ENCODE measurements at places on chromosomes 3 and 15.

DNA sequence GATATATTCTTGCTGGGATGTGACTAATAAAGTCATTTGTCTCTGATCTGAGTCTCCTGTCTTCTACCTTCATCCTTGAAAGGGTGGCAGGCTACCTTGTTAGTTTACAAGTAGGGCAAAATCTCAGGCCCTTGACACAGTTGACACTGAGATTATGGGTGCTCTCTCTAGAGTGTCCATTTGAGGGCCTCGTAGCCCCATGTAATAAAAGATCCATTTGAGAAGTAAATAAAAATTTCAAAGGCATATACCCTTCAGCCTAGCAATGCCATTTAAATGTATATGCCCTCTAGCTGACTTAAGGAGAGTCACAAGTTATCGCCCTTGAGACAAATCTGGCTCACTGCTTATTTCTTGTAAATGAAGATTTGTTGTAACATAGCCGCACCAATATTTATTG, 98.6 kb downstream of the TCF12 start:
- DNase-seq: no peak

DNA sequence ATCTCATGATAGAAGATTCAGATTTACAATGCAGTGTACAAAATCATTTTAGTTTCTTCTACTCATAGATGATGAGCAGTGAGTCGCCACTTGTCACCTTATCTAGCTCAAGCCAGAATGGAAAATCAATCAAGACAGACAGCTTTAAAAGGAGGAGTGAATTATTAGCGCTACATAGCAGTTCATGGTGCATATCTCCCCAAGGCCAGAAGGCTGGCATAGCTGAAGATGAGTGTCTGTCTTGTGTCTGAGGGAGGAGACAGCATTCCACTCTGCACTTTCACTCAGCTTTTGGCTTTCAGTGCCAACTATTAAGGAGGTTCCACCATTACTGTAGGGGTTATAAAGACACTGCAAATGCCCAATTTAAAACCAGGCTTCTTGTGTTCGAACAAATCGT, 804.1 kb upstream of the LMCD1 start:
- DNase-seq: no peak

DNA sequence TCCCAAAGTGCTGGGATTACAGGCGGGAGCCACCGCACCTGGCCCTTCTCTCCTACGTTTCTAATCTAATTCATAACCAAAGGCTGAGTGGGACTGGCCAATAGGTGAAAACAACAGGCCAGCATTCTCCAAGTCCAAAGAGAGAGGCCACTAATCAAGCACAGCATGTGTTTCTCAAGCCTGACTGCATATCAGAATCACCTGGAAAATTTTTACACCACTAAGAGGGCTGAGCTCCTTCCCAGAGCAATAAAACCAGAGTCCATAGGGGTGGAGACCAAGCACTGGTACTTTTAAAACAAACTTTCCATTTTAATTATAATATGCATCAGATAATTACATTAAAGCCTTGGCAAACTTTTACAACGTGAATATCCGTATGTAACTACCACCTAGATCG, 254.4 kb downstream of the OPA1 start:
- DNase-seq: no peak

DNA sequence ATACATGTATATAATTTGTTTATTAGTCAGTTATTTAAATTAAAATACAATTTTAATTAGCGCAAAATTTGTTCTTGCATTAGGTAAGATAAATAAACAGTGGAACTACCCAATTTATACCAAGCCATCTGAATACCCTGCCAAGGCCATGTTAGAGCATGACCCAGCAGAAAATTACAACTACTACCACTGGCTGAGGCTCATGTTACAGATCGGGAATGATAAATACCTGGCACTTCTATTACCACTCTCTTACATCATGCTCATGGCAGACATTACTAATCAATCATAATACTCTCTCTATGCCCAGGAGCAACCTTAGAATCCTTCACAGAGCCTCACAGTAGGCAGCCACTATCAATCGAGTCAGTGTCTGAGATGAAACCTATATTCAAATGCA, 21.2 kb upstream of the LMOD3 start:
- DNase-seq: no peak

GRCh38 chr15:63190769-63191649, 1.6 kb downstream of the RAB8B start:
- no peak for DNase-seq

DNA sequence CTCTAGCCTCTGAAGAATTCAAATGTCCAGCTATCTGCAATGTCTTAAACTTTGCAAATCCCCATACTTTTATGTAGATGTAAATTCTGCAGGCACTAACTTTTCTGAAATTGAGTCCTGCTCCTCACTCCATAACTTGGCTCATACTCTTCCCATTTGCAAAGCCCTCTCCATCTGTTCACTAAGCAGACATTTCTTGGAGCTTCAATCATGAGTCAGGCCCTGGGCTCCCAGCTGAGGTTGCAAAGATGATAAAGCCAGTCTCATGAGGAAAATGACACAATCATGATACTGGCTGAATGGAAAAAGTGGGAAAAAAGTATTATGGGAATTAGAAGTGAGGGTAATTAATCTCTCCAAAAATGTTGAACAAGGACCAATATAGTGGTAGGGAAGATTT, 507.6 kb downstream of the NR2F2 start:
- DNase-seq: no peak

DNA sequence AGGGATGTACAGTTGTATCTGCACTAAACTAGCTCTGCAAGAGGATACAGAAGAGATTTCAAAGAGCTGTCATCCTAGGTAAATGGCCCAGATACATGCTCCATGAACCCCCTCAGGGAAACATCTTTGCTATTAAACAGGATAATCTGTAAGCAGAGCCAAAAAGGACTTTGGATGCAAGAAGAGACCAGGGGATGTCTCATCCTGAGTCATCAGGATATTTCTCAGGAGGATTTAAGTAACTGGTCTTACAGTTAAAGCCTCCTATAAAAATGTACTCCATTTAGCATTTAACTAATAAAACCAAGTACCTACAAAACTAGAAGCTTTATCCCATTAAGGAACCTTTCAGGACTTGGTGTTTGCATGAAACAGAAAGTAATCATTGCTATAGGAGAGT, 48.2 kb upstream of the PHLDB2 start:
- DNase-seq: no peak

DNA sequence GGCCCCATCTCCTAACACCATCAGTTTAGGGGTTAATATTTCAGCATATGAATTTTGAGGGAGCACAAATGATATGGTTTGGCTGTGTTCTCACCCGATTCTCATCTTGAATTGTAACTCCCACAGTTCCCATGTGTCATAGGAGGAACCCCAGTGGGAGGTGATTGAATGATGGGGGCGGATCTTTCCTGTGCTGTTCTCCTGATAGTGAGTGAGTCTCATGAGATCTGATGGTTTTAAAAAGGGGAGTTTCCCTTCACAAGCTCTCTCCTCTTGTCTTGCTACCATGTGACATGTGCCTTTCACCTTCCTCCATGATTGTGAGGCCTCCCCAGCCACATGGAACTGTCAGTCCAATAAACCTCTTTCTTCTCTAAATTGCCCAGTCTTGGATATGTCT, 73.8 kb upstream of the TJP1 start:
- no peak for DNase-seq

All from WERI-Rb-1 (cell line).